ENCODE measurements at places on chromosomes 5 and 9. TPM values are rescaled to one million over a fixed set of nuclear protein-coding genes. Genes with fewer than 3 reads are reported as not detected.

The CATSPER3 gene
- 0.76 TPM for polyA plus RNA-seq

The DNAH5 gene
- polyA plus RNA-seq = 0.85 TPM

The SLC36A2 gene
- polyA plus RNA-seq = 0.15 TPM

The IFNA21 gene
- not detected for polyA plus RNA-seq

The MYOZ3 gene
- polyA plus RNA-seq = 0.06 TPM

The SLIT3 gene
- 16.4 TPM for polyA plus RNA-seq

The SPATA9 gene
- polyA plus RNA-seq = 7.0 TPM

The CCNJL gene
- 1.3 TPM for polyA plus RNA-seq
